ENCODE measurements at places on chromosomes 5 and 9. TPM values are rescaled to one million over a fixed set of nuclear protein-coding genes. Genes with fewer than 3 reads are reported as not detected.

The STC2 gene
- total RNA-seq: 7.4 TPM

The FGF10 gene
- 0.30 TPM for total RNA-seq

The IFNA6 gene
- total RNA-seq: not detected

The TMEFF1 gene
- not detected for total RNA-seq

The EGFL7 gene
- 68.6 TPM for total RNA-seq

The SH3PXD2B gene
- total RNA-seq: 12.5 TPM

The DOCK8 gene
- 2.3 TPM for total RNA-seq

The GCNT1 gene
- total RNA-seq: 5.3 TPM

The ENC1 gene
- total RNA-seq: 5.7 TPM

The C5orf52 gene
- not detected for total RNA-seq

The GRXCR2 gene
- not detected for total RNA-seq

The SLC4A9 gene
- not detected for total RNA-seq

The SVEP1 gene
- 5.4 TPM for total RNA-seq

The IL31RA gene
- 0.55 TPM for total RNA-seq

The SPZ1 gene
- total RNA-seq: not detected

The GABRA1 gene
- total RNA-seq: not detected
